ENCODE measurements at places on chromosomes 5 and 9. TPM values are rescaled to one million over a fixed set of nuclear protein-coding genes. Genes with fewer than 3 reads are reported as not detected.

The MYOT gene
- total RNA-seq = not detected

The PPIC gene
- total RNA-seq = 57.7 TPM

The FOXI1 gene
- total RNA-seq = not detected

The GABRA6 gene
- total RNA-seq = not detected

The PCDHA2 gene
- total RNA-seq = 0.17 TPM

The KIAA0825 gene
- 5.5 TPM for total RNA-seq

The PCDHB6 gene
- total RNA-seq = not detected

The SPOCK1 gene
- 36.1 TPM for total RNA-seq

The MARVELD2 gene
- total RNA-seq = 0.17 TPM

The TUSC1 gene
- total RNA-seq = 7.4 TPM

The PCDHGB3 gene
- total RNA-seq = 7.1 TPM

The EIF4EBP3 gene
- total RNA-seq = 1.5 TPM

The FIBCD1 gene
- 17.5 TPM for total RNA-seq

The REEP2 gene
- total RNA-seq = 8.4 TPM

The TRIM23 gene
- total RNA-seq = 25.0 TPM

The CHSY3 gene
- total RNA-seq = 1.7 TPM

The NMRK1 gene
- 15.1 TPM for total RNA-seq

The TLX3 gene
- not detected for total RNA-seq

The FLT4 gene
- total RNA-seq = 0.15 TPM

The DOCK8 gene
- total RNA-seq = 0.44 TPM

Data from smooth muscle cell of trachea (primary cell).